ENCODE measurements at places on chromosomes 16 and 17.
A peak's percentile ranks its signal among the peaks of the same experiment; 100 is the strongest.

DNA sequence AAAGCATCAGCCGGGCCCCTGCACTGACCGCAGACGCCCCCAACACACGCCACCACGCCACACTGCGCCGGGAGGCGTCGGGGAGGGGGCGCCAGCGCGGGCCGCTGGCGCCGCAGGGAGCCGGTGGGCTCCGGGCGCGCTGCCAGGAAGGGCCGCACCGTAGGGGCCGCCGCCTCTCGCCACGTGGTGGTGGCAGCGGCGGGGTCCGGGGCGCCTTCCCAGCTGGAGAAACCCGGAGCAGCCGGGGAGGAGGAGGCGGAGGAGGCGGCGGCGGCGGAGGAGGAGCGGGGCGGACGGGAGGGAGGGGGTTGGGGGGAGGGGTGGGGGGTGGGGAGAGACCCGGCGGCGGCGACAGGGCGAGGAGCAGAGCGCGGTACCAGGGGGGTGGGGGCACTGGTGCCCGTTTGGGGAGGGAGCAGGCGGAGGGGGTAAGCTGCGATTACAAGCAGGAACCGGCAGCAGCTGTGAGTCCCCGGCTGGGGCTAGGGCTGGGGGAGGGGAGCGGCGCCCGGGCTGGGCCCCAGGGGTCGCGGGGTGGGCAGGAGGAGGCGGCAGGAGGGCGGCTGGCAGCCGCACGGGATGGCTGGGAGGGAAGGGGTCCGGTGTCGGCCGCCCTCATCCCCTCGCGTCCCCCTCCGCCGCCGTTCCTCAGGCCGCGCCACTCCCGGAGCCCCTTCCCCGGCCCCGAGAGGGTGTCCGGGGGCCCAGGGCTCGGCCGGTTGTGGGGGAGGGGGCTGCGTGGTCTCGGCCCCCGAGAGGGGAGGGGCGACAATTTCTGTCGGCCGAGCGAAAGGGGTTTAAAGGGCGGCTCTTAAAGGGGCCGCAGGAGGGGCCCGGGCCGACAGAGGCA, at the start of gene TBKBP1:
Gene TBKBP1 (plus strand): TSS at position 431 of the 850 bp plus-strand sequence. CDS start 1,952 bp downstream, outside the sequence.
- DNase-seq: peak; percentile 89

DNA sequence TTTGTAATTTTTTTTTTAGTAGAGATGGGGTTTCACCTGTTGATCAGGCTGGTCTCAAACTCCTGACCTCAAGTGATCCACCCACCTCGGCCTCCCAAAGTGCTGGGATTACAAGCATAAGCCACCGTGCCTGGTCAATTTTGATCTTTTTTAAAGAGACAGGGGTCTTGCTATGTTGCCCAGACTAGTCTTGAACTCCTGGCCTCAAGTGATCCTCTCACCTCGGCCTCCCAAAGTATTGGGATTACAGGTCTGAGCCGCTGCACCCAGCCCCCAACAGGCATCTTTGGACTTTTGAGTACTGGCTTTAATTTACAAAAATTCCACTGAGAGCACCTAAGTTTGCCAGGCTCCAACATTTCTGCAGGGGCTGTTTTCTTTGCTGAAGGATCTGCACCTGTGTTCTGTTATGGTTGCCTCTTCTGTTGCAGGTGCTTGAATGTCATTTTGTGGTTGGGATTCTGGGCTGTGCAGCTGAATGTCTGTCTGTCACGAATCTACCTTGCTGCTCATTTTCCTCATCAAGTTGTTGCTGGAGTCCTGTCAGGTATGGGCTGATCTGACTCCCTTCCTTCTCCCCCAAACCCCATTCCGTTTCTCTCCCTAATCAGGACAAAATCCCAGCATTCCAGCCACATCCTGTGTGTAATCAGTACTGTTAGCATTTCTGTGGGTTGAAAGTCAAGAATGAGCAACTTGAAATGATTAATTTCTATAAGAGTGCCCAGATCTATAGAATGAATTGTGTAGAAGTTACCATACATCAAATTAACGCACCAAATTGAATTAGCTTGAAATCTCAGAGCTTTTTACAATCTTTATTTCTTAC, 8.5 kb downstream of the G6PC1 start:
- no peak for DNase-seq

DNA sequence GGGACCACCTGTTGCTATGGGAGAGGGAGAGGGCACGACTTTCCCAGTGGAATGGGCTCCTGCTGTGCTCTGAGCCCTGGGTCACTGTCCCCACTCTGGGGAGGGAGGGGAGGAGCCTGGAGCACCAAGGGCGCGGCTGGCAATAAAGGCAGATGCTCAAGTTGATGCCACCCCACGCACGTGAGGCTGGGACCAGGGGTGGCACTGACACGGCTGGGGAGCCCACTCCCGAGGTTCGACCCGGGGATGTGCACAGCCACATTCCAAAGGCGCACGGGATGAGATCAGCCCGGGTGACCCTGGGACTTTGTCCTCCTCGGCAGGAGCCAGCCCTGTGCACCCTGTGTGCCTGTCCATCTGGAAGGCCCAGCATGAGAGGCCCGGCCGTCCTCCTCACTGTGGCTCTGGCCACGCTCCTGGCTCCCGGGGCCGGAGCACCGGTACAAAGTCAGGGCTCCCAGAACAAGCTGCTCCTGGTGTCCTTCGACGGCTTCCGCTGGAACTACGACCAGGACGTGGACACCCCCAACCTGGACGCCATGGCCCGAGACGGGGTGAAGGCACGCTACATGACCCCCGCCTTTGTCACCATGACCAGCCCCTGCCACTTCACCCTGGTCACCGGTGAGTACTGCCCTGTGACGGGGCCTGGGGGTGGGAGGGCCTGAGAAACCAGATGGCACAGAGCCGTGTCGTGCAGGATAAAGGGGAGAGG, at the start of gene ENPP7:
Gene ENPP7 (plus strand): TSS at position 175 of the 715 bp plus-strand sequence. CDS start 197 bp downstream, at position 372.
- DNase-seq: no peak

- no peak for DNase-seq
Measured at GRCh38 chr17:82101767-82102679, 4.0 kb upstream of the FASN start.

DNA sequence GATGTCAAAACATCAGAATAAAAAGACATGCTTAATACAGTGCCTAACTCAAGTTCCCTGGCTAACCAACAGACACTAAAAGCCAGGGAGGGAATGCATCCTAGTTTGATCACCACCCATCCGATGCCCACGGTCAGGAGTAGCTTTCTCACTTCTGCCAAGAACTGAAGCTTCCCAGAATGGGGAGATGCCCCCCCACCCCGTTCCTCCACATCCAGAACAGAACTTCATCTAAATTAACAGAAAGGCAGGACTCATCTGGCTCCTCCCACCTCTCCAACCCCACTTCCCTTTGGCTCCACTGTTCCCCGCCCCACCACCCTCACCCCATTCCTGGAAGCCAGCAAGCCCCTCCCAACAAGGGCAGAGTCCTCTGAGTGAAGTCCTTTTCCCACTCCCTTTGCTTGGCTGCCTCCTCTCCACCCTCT, 33.7 kb downstream of the GDE1 start:
- DNase-seq: no peak

- DNase-seq: no peak
Measured at GRCh38 chr16:57251352-57251751, 6.3 kb downstream of the ARL2BP start.
